HFFc6 (cell line): ENCODE measurements at places on chromosomes 1 and 21. TPM values are rescaled to one million over a fixed set of nuclear protein-coding genes. Genes with fewer than 3 reads are reported as not detected.

GRCh38 chr1:12057382-12057781, 5.7 kb upstream of the TNFRSF8 start:
- H3K4me3 ChIP-seq, result no peak overlapping the region
- H3K36me3 ChIP-seq, result no peaks in the 10 kb centered on the region
- H3K27ac ChIP-seq, result no peak overlapping the region
- peaks cover 14% of the 10 kb centered on the region for H3K4me1 ChIP-seq

The ITPKB gene
- total RNA-seq, result 1.6 to 2.6 TPM (median 2.0 TPM) in 3 replicates

GRCh38 chr21:36928960-36929359, 37.5 kb downstream of the HLCS start:
- H3K4me3 ChIP-seq, result no peak overlapping the region
- H3K4me1 ChIP-seq, result peaks cover 32% of the 10 kb centered on the region
- H3K27me3 ChIP-seq, result no peaks in the 10 kb centered on the region
- peaks cover 9% of the 10 kb centered on the region for H3K36me3 ChIP-seq
- H3K27ac ChIP-seq, result no peak overlapping the region

- no peak for DNase-seq
- no peaks in the 10 kb centered on the region for H3K36me3 ChIP-seq
- H3K4me3 ChIP-seq, result no peak overlapping the region
- peaks cover 23% of the 10 kb centered on the region for H3K27me3 ChIP-seq
Measured at GRCh38 chr1:119364640-119365039, 3.9 kb upstream of the HAO2 start.

GRCh38 chr1:76547916-76548315, 319.4 kb upstream of the ST6GALNAC5 start:
- no peak for DNase-seq
- no peaks in the 10 kb centered on the region for H3K36me3 ChIP-seq
- H3K4me3 ChIP-seq, result no peak overlapping the region
- no peaks in the 10 kb centered on the region for H3K4me1 ChIP-seq
- no peak overlapping the region for H3K27ac ChIP-seq

DNA sequence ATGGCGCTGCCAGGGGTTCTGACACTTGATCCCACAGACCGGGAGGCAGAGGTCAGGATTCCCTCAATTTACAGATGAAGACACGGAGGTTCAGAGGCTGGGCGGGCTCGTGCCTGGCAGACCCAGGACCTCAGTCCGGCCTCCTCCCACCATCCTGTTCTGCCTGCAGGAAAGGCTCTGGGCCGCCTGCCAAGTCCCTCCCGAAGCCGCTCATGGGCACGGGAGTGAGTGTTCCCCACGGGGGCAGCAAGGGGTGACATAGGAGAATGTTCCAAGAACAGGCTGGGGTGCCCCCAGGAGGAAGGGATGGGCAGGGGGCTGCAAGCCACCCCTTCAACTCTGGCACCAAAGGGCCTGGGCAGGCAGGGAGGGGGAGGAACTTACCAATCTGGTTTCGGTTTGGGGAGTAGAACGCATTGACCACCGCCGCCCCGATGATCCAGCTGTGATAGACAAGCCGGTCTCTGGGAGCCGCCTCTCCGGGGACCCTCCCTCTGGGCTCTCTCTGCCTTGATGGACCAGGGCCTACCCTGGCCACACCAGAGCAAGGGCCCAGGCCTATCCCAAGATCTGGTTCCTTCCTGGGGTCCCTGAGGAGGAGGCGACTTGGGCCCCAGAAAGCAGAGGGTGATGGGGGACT, 7.5 kb downstream of the PRXL2B start:
- no peak for DNase-seq
- H3K27me3 ChIP-seq, result peaks cover 9% of the 10 kb centered on the region
- H3K4me1 ChIP-seq, result no peaks in the 10 kb centered on the region
- peak overlapping the region; percentile 72; the same call in 1 of the 2 replicates for H3K4me3 ChIP-seq
- H3K36me3 ChIP-seq, result no peaks in the 10 kb centered on the region; the same call in 1 of the 2 replicates

- H3K27ac ChIP-seq, result no peak overlapping the region
- peaks cover 11% of the 10 kb centered on the region for H3K4me1 ChIP-seq
- no peak overlapping the region for H3K4me3 ChIP-seq
Measured at GRCh38 chr1:116404699-116405098, 31.7 kb downstream of the ATP1A1 start.

The NPL gene
- 1.0 and 1.5 TPM in 2 replicates for total RNA-seq

The DENND1B gene
- total RNA-seq, result 5.4 to 8.9 TPM (median 6.1 TPM) in 3 replicates

DNA sequence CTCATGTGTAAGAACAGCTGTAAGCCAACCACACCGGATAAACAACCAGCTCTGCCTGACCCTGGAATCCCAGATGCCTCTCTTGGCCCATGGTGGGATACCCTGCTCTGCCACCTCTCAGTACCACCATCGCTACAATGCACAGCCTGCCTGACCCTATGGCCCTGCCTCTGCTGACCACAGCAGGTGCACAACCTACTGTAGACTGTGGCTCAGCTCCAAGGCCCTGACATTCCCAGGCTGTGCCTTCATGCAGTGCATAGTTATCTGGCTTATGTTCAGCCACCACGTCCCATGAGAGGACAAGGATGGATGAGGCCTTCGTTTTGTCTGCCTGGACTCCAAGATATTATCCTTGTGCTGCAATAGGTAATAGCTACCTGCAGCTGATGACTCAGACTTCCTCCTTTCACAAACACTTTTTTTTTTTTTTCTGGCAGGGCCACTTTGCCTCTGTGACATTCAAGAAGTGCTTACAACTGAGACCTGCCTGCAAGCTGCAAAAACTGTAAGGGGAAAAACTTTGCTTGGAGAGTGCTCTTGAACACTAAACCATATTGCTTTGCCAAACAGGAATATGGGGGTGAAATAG, 177.7 kb downstream of the URB2 start:
- no peak overlapping the region for H3K27ac ChIP-seq
- H3K36me3 ChIP-seq, result no peaks in the 10 kb centered on the region
- no peaks in the 10 kb centered on the region; the same call in 1 of the 2 replicates for H3K27me3 ChIP-seq
- no peaks in the 10 kb centered on the region for H3K4me1 ChIP-seq
- DNase-seq, result no peak
- no peak overlapping the region for H3K4me3 ChIP-seq

GRCh38 chr1:230310381-230311163, 115.6 kb downstream of the PGBD5 start:
- H3K4me3 ChIP-seq, result no peak overlapping the region
- H3K36me3 ChIP-seq, result no peaks in the 10 kb centered on the region
- H3K27me3 ChIP-seq, result peaks cover 8% of the 10 kb centered on the region; the same call in 1 of the 2 replicates
- no peak overlapping the region for H3K27ac ChIP-seq
- peak; percentile 46 for DNase-seq
- peaks cover 11% of the 10 kb centered on the region for H3K4me1 ChIP-seq

GRCh38 chr1:47568763-47569162, 130.9 kb downstream of the FOXD2 start:
- no peak overlapping the region; the same call in 1 of the 2 replicates for H3K4me3 ChIP-seq
- peak; percentile 8 for DNase-seq
- H3K4me1 ChIP-seq, result peaks cover 37% of the 10 kb centered on the region

The PKNOX1 gene
- 16.5 to 21.3 TPM (median 16.6 TPM) in 3 replicates for total RNA-seq

- H3K4me1 ChIP-seq, result peaks cover 13% of the 10 kb centered on the region
- H3K36me3 ChIP-seq, result no peaks in the 10 kb centered on the region
- no peak overlapping the region for H3K4me3 ChIP-seq
- DNase-seq, result no peak
- no peaks in the 10 kb centered on the region for H3K27me3 ChIP-seq
Measured at GRCh38 chr1:180646547-180646946, 14.7 kb downstream of the XPR1 start.

DNA sequence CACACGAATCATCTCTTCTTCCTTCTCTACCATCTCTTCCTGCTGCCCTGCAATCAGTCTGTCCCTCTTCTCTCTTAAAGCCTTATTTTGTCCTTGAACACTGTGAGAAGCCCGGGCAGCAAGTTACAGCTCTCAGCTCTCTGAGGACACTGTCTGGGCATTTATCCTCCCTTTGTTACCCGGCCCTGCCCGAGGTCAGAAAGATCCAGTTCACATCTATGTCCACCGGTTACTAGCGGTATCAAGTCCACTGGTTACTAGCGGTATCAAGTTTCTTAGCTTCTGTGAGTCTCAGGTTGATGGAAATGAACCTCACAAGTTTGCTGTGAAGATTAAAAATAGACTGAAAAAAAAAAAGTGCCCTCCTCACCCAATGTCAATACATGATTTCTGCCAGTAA, 18.8 kb downstream of the IFNLR1 start:
- H3K36me3 ChIP-seq, result no peaks in the 10 kb centered on the region
- no peak overlapping the region for H3K27ac ChIP-seq
- DNase-seq, result no peak
- peaks cover 47% of the 10 kb centered on the region for H3K27me3 ChIP-seq

The LAMC2 gene
- total RNA-seq, result 1.6 to 2.6 TPM (median 2.0 TPM) in 3 replicates

- no peaks in the 10 kb centered on the region for H3K4me1 ChIP-seq
- DNase-seq, result no peak
- H3K27me3 ChIP-seq, result no peaks in the 10 kb centered on the region
- no peak overlapping the region for H3K4me3 ChIP-seq
Measured at GRCh38 chr1:107272321-107272720, 131.5 kb downstream of the NTNG1 start.

The PLPPR4 gene
- total RNA-seq, result 0.39 to 0.71 TPM (median 0.53 TPM) in 3 replicates

- DNase-seq, result peak; percentile 85
- no peaks in the 10 kb centered on the region for H3K36me3 ChIP-seq
- H3K27me3 ChIP-seq, result no peaks in the 10 kb centered on the region; the same call in 1 of the 2 replicates
- peaks cover 66% of the 10 kb centered on the region for H3K4me1 ChIP-seq
Measured at GRCh38 chr1:65812065-65812464, 19.4 kb downstream of the PDE4B start.

DNA sequence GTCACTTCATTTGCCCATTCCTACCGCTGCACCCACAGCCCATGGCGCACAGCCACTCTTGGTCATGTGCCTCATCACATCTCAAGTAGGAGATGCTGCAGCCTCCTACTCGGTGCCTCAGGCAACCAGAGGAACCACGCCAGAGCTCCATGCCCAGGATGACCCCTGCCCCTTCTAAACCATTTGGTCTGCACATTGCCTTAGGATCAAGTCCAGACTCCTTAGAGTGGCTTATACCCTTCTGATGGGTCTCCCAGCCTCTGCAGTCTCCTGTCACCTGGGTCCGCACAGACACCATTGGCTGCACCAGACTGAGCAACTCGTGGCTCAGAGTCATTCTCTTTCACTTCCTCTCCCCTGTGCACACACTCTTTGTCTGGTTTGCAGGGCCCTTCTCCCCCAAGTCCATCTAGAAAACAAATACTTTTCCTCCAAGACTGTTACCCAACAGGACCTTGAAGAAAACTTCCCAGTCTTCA, 2.2 kb upstream of the ADORA3 start:
- no peak for DNase-seq
- H3K4me3 ChIP-seq, result no peak overlapping the region
- peaks cover 6% of the 10 kb centered on the region; the same call in 1 of the 2 replicates for H3K27me3 ChIP-seq
- H3K36me3 ChIP-seq, result no peaks in the 10 kb centered on the region

The FCRL4 gene
- not detected in 2 replicates for total RNA-seq

- no peak for DNase-seq
- no peak overlapping the region for H3K4me3 ChIP-seq
- H3K27ac ChIP-seq, result no peak overlapping the region
- H3K36me3 ChIP-seq, result no peaks in the 10 kb centered on the region
- peaks cover 7% of the 10 kb centered on the region for H3K27me3 ChIP-seq
- no peaks in the 10 kb centered on the region for H3K4me1 ChIP-seq
Measured at GRCh38 chr1:62978741-62979140, 194.8 kb downstream of the ATG4C start.

The MPZ gene
- 0.41 to 1.1 TPM (median 0.80 TPM) in 3 replicates for total RNA-seq

The ELF3 gene
- total RNA-seq, result not detected in 3 replicates

GRCh38 chr1:150256198-150256553, 1.4 kb upstream of the CA14 start:
- H3K27ac ChIP-seq, result peak overlapping the region; percentile 78
- H3K4me1 ChIP-seq, result peaks cover 37% of the 10 kb centered on the region
- peak overlapping the region; percentile 79 for H3K4me3 ChIP-seq
- peaks cover 21% of the 10 kb centered on the region for H3K27me3 ChIP-seq
- no peaks in the 10 kb centered on the region for H3K36me3 ChIP-seq

The NOS1AP gene
- total RNA-seq, result 0.11 and 0.68 TPM in 2 replicates

- no peak overlapping the region for H3K4me3 ChIP-seq
- H3K27ac ChIP-seq, result no peak overlapping the region
Measured at GRCh38 chr21:31266241-31266640, 77.8 kb downstream of the TIAM1 start.

DNA sequence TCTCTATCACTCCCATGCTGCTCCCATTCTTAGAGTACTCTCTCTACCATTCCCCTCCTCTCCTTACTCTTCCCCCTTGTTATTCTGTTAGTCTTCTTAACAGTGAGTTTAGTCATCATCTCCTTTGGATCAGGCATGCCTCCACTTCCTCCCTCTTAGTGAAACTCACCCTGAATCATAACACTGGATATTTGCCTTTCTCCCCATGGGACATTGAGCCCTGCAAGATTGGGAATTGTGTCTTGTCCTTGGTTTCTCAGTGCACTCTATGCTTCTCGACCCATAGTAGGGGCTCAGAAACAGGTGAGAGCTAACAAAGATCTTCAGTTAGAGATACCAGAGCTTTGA, 68.3 kb upstream of the GCLM start:
- H3K4me1 ChIP-seq, result peaks cover 59% of the 10 kb centered on the region
- peak overlapping the region; percentile 20 for H3K27ac ChIP-seq
- peak; percentile 43 for DNase-seq
- H3K36me3 ChIP-seq, result no peaks in the 10 kb centered on the region
- H3K4me3 ChIP-seq, result no peak overlapping the region
- peaks cover 3% of the 10 kb centered on the region; the same call in 1 of the 2 replicates for H3K27me3 ChIP-seq

DNA sequence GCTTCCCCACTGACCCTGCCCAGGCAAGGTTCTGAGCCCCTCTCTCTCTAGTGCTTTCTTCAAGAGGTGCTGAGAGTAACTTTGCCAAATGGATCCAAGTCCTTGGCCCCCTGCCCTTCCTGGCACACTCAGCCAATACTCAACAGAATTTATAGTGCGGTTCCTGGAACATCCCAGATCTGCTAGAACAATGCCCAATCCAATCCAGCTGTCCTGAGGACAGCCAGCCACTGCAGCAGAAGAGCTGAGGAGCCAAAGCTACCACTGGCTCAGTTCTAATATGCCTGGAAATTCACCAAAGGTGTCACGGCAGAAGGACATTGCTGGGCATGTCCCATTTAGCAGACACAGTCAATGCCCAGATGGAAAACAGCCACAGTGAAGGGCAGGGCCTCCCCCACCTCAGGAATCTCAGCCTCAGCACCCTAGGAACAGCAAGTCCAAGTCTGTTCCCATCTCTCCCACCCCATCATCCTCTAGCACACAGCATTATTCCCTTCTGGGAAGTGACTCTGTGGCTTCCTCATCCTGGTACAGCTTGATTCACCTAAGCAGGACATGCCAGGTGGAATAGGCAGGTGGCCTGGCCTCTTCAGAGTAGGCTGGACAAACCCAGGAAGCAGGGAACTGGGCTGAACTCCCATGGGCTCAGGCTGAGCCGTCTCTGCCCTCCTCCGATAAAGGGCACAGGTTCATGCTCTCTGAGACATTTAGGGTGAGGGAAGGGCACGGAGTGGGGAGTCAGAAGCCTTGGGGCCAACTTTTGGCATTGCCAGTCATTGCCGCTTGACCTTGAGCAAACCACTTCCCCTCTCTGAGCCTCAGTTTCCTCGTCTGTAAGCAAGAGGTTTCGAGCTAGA, 24.6 kb downstream of the PMVK start:
- H3K36me3 ChIP-seq, result peaks cover 11% of the 10 kb centered on the region
- peaks cover 27% of the 10 kb centered on the region for H3K27me3 ChIP-seq
- no peaks in the 10 kb centered on the region for H3K4me1 ChIP-seq
- no peak overlapping the region for H3K4me3 ChIP-seq
- H3K27ac ChIP-seq, result no peak overlapping the region

The FCRL3 gene
- not detected in 3 replicates for total RNA-seq

The TFF2 gene
- total RNA-seq, result not detected in 2 replicates

The TRIM58 gene
- total RNA-seq, result not detected in 3 replicates

- peaks cover 4% of the 10 kb centered on the region; the same call in 1 of the 2 replicates for H3K36me3 ChIP-seq
- no peaks in the 10 kb centered on the region; the same call in 1 of the 2 replicates for H3K27me3 ChIP-seq
- DNase-seq, result peak; percentile 63
- H3K4me1 ChIP-seq, result peaks cover 38% of the 10 kb centered on the region
Measured at GRCh38 chr1:66283622-66284041, 250.3 kb upstream of the SGIP1 start.

The AIRE gene
- total RNA-seq, result not detected in 3 replicates
